ENCODE measurements at places on chromosomes 1 and 21.

- no peak for DNase-seq
Observed at GRCh38 chr1:151540982-151541377, 871 bp downstream of the TUFT1 start.

GRCh38 chr1:112342558-112342957 is 53.5 kb upstream of the CTTNBP2NL start:
- no peak for DNase-seq

GRCh38 chr1:21490774-21491487 is 18.3 kb upstream of the ALPL start:
- peak; percentile 56 for DNase-seq

DNA sequence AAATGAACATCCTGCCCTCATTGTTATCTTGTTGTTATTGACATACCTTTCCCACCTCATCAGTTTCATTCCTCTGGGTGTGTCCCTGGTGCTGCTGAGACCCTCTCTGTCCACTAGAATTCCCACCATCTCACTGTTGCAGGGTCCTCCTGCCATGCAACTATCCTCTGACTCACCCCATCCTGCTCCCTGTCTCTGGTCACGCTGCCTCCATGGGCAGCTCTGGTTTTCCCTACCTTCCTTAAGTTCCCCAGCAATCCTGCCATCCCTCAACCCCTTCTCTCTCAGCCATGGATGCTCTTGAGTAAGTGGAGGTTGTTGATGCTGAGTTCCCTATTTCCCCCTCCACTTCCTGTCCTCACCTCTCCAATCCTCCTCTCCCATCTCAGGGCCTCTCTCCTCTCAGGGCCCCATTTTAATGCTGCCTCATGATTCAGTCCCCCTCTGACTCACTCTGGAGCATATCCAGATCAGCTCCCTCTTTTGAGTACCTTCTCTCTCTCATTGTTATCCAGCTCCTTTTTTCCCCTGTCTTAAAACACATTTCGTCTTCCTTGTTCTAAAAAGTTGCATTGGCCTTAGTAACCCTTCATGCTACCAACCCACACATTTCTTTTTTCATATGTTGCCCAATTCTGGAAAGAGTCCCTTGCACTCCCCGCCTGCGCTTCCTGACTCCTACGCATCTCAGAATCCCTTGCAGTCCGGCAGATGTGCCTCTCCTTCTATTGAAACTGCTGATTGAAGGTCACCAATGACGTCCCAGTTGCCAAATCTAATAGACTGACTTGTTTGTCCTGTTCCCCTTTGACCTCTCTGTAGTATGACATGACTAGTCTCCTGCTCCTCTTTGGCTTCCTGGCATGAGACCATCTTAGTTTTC is 92.0 kb downstream of the CNIH3 start:
- no peak for DNase-seq

DNA sequence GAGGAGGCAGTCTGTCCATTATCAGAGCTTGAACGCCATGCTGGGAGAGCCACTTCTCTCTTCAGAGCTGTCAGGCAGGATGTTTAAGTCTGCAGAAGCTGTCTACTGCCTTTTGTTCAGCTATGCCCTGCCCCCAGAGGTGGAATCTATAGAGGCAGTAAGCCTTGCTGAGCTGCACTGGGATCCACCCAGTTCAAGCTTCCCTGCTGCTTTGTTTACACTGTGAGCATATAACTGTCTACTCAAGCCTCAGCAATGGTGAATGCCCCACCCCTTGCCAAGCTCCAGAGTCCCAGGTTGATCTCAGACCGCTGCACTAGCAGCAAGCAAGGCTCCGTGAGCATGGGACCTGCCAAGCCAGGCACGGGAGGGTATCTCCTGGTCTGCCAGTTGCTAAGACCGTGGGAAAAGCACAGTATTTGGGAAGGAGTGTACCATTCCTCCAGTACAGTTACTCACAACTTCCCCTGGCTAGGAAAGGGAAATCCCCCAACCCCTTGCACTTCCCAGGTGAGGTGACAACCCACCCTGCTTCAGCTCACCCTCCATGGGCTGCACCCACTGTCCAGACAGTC is 32.5 kb downstream of the RGS13 start:
- DNase-seq = no peak

DNA sequence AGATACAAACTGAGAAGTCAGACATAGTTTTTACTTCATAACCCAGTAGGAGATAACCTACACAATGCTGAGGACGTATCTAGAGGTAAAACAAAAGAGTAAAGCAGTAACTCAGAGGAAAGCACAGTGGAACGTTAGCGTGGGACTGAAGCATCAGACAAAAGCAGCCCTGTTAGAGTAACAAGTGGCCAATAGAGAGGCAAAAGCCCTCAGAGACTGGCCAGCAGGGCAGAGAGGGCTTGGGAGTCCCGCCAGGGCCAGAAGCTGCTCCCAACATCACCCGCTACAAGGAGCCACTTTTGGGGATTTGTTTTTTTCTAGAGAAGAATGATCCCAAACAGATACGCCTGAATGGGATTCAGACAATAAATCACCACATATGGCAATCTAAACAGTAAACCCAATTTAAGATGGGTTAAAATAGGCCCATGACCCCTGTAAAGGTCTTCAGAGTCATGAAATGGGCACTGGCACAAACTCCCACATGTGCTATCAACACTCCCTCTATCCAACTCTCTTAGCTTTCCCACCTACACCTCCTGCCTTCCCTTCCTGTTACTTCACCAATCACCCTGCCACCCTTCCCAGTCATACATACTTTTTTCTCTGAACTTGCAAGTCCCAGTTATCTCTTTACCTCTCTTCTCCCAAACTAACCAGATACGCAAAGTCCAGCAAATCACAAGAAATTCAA is 17.2 kb downstream of the TADA1 start:
- DNase-seq = no peak

DNA sequence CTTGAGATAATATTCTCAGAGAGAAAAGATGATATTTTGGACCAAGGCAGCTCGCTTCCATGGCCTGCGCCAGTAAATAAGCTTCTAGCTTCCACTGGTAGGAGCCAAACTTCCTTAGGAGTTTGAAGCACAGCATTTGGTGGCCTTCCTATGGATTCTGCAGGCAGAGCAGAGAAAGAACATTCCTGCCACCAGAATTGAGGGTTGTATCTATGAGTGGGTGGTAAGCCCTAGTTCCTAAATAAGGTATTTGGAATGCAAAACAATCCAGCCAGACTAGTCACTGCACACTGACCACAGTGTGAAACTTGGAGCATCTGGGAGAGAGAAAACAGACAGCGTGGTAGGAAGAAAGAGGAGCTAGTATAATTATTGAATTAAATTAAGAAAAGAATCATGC is 54.1 kb upstream of the BCAR3 start:
- DNase-seq = no peak

- no peak for DNase-seq
Observed at GRCh38 chr1:184296466-184297243, 90.2 kb upstream of the C1orf21 start.

DNA sequence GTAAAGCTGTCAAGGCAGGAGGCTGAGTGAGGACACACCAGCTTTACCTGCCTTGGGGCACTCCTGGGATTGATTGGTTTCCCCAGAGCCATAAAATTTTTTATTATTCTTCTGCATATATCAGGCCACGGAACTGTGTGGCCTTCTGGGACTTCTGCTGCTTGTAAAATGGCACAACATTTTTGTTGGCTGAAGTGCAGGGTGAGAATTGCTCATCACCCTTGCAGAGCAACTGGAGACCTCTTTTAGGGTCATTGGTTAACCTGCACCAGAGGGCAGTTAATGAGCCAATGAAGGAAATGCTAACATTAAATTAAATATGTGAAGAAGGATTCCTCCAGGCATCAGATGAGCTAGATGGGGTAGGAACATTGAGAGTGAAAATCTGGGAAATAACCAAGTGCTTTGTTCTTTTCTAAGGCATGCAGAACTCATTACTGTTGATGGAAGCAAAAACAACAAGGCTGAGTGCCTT is 87.7 kb downstream of the LTN1 start:
- no peak for DNase-seq

DNA sequence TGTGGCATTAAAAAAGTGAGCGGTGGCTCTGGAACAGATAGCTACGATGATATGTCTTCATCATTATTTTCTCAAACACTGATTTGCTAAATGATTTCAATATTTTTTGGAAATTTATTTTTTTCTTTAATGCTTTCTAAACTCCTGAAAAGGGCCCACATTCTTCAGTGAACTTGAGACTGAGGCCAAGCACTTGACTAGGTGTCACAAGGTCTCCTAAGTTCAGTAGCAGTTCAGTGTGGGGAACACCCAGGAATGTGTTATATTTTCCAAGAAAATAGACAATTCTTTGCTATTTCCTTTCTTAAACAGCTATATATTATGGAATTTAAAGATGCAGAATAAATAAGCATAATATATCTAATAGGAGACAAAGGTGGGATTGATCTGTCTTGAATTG is 850.9 kb downstream of the USP25 start:
- DNase-seq = no peak

DNA sequence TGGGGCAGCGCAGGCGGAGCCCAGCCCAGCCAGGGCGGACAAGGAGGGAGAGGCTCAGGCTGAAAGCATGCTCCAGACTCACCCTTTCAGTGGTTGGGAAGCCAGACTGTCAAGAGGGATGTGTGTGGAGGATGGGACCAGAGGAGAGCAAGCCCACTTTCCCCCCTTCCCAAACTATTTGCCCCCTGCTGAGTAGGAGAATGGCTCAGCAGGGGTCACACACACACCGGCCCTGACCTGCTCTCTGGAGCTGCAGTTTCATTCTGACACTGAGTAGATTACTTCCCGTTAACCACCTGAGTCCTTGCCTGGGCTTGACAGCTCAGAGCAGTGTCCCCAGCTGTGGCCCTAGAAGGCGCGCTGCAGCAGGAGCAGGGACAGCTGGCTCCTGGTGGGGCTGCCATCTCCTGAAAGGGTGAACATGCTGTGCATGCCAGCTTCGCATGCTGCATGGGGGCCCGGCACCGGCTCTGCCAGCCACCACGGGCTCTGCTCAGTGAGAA is 51.6 kb upstream of the CNTN2 start:
- DNase-seq = peak; percentile 63

DNA sequence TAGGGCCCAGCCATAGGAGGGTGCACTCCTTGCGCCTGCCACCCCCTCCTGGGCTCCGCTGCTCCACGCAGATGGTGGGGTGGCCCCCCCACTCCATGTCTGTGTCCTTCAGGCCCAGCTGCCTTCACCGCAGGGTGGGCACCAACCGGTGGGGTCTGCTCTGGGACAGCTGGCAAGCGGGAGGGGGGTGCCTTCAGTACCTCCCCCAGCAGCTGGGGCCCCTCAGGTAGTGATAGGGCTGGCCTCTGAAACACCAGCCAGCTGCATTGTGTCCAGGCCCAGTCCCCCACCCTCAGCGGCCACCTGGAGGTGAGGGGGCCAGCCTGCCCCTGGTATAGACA is 360 bp downstream of the GJC2 start:
- peak; percentile 32 for DNase-seq

GRCh38 chr1:184438363-184438762 is 51.5 kb downstream of the C1orf21 start:
- DNase-seq = no peak

DNA sequence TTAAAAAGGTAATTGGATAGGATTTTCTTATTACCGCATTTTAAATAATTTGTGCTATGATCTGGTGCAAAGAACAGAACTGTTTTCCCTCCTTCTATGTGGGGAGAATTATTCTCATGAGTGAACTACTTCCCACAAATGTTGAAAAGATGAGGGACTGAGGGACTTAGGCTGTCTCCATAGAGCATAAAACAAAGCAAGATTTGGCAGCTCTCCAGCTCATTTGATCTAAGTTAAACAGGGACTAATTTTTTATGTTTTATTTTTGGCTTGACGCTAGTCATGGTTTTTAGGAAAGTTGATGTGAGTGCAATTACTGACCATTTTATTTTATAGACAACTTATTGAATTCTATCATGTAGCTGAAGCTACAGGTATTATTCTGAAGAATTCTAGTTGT is 362.3 kb downstream of the HLX start:
- no peak for DNase-seq
